Kidney (tissue), 22 donors: ENCODE measurements at places on chromosomes 1 and 21.
A peak's percentile ranks its signal among the peaks of the same experiment; 100 is the strongest.

- no peaks in the 10 kb centered on the region for H3K36me3 ChIP-seq
- no peaks in the 10 kb centered on the region for H3K27me3 ChIP-seq
- H3K27ac ChIP-seq = no peak overlapping the region
- DNase-seq = no peak
- H3K4me1 ChIP-seq = no peaks in the 10 kb centered on the region
- H3K4me3 ChIP-seq = no peak overlapping the region
These were observed 53.6 kb downstream of the KIF21B start for GRCh38 chr1:200969726-200970561.

DNA sequence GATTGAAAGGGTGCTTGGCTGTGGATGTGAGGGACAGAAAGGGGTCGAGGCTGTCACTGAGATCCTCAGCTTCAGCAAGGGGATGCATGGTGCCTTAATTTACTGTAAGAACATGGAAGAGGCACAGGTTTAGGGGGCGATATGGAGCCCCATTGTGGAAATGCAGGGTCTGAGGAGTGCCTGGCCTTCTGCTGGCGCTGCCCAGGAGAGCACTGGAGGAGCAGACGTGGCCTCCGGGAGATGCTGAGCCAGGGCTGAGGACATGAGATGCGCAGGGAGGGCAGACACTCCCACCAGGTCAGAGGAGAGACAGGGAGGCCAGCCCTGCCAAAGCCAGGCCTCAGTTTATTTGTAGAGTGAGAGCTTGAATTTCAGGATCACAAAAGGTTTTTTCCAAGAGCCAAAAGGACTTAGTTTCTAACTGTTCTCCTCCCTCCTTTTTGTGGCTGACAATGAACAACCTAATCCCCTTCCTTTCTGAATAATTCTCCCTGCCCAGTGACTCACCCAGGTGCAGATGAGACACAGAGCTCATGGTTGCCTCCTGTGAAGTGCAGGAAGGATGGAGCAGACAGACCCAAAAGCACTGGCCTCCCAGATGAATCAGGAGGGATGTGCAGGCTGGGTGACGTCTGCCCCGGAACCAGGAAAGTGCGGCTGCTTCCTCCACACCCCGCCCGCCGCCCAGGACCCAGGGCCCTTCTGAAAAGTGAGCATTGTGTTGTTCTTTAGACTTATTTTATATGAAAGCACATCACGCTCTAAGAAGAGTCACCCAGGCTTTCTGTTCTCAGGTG, 73.0 kb upstream of the TMPRSS2 start:
- no peak for DNase-seq
- no peaks in the 10 kb centered on the region for H3K36me3 ChIP-seq
- H3K27ac ChIP-seq = no peak overlapping the region
- no peaks in the 10 kb centered on the region for H3K4me1 ChIP-seq

GRCh38 chr1:100266741-100267140, 725 bp downstream of the RTCA start:
- H3K4me3 ChIP-seq = peak overlapping the region; percentile 92
- H3K36me3 ChIP-seq = peaks cover 9% of the 10 kb centered on the region
- no peak overlapping the region for H3K27ac ChIP-seq
- H3K27me3 ChIP-seq = no peaks in the 10 kb centered on the region
- DNase-seq = no peak

DNA sequence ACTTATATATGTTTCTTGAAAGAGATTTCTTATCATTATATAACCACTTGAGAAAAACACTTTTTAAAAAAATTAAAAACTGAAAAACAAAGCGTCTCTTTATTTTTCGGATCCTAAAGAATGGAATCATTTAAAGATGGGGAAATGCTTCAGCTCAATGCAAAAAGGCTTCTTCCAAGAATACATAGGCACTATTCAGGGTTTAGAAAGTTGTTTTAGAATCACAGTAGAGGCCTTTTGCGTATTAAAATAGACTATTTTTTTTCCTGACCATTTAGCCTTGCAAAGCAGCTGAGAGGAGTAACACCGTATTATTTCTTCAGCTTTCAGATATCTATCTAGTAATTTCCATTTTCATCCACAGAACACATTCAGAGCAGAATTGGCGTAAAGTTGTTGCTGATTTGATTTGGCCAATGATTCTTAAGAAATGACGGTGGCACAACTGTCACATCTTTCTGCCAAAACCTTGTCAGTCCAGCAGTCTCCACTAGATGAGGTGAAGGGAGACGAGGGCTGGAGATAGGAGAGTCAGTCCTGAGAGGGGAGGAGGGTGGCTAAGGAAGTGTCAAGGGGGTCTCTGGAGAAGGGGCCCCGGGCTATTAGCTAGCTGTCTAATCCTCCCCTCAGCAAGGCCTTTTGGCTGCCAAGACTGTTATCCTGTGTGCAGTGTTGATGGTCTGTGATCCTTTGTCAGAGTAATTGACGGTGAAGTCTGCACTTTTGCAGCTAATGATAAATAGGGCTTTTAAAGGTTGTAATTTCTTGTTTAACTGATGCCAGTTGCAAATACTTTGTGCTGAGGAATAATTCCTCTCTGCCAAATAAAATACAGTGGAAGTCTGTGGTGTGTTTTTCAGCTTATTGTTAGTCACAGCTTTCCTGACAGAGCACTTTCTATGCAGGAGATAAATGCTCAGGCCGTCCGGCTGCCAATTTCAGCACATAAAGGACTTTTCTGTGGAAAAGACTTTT, 34.7 kb downstream of the PRRX1 start:
- H3K4me3 ChIP-seq = no peak overlapping the region
- no peaks in the 10 kb centered on the region for H3K4me1 ChIP-seq
- DNase-seq = no peak
- H3K27me3 ChIP-seq = no peaks in the 10 kb centered on the region
- H3K36me3 ChIP-seq = no peaks in the 10 kb centered on the region

DNA sequence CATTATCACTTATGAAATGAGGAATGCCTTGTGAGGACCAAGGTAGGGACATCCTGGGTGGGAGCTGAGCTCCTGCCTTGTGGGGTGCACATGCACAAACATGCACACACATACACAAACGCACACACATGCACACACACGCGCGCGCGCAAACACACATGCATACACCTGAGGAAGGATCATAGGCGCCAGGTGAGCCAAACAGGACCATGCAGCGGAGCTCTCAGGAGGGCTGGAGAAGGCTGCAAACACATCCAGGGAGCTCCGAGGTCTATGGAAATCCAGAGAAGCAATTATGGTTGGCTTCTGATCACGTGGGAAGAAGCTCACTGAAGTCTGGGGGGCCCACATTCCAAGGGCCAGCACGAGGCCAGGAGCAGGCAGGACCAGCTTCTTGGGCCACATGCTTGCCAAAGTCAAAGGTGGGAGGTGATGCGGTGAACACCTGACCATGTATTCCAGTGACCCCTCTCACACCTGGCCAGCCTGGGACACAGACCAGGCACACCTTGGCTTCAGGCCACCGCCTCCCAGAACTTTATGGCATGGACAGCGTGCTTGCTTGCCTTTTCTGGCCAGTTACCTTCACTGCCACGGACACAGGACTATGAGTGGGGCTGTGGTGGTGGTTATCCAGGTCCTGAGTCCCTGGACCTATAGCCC, 13.6 kb downstream of the GPR137B start:
- H3K4me3 ChIP-seq = no peak overlapping the region
- DNase-seq = no peak
- H3K27ac ChIP-seq = no peak overlapping the region

- no peaks in the 10 kb centered on the region for H3K27me3 ChIP-seq
- no peak overlapping the region for H3K4me3 ChIP-seq
- H3K27ac ChIP-seq = no peak overlapping the region
These were observed 42.9 kb downstream of the SLX9 start for GRCh38 chr21:44982558-44983250.

- no peak overlapping the region for H3K4me3 ChIP-seq
- no peak for DNase-seq
- H3K27me3 ChIP-seq = no peaks in the 10 kb centered on the region
- H3K27ac ChIP-seq = no peak overlapping the region
- no peaks in the 10 kb centered on the region for H3K36me3 ChIP-seq
These were observed 8.9 kb downstream of the CD101 start for GRCh38 chr1:117010310-117010969.

- no peaks in the 10 kb centered on the region for H3K27me3 ChIP-seq
- no peak for DNase-seq
- no peak overlapping the region for H3K27ac ChIP-seq
- no peaks in the 10 kb centered on the region for H3K4me1 ChIP-seq
- no peak overlapping the region for H3K4me3 ChIP-seq
These were observed 144.9 kb downstream of the CD247 start for GRCh38 chr1:167373398-167373797.

DNA sequence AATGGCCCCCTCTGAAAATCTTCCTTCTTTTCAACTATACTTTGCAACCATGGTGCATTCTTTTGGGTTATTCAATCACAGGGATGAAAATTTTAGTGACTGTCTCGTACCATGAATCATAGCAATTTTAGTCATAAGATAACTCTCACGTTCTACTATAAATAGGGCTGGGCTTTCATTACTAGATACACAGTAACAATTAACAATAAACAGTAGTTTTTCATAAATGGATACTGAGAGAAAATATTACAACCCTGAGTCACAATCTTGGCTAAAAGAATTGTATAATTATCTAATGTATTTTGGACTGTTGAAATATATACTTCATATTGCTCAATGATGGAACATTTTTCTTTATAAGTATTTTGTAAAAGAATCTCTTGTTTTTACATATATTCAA, 96.1 kb downstream of the TEX35 start:
- no peaks in the 10 kb centered on the region for H3K27me3 ChIP-seq
- H3K4me1 ChIP-seq = no peaks in the 10 kb centered on the region
- no peak overlapping the region for H3K4me3 ChIP-seq
- H3K36me3 ChIP-seq = no peaks in the 10 kb centered on the region

- no peaks in the 10 kb centered on the region for H3K4me1 ChIP-seq
- H3K4me3 ChIP-seq = no peak overlapping the region
- no peak overlapping the region for H3K27ac ChIP-seq
- no peak for DNase-seq
- H3K36me3 ChIP-seq = no peaks in the 10 kb centered on the region
These were observed 665.7 kb downstream of the MRPL39 start for GRCh38 chr21:24941316-24942185.

DNA sequence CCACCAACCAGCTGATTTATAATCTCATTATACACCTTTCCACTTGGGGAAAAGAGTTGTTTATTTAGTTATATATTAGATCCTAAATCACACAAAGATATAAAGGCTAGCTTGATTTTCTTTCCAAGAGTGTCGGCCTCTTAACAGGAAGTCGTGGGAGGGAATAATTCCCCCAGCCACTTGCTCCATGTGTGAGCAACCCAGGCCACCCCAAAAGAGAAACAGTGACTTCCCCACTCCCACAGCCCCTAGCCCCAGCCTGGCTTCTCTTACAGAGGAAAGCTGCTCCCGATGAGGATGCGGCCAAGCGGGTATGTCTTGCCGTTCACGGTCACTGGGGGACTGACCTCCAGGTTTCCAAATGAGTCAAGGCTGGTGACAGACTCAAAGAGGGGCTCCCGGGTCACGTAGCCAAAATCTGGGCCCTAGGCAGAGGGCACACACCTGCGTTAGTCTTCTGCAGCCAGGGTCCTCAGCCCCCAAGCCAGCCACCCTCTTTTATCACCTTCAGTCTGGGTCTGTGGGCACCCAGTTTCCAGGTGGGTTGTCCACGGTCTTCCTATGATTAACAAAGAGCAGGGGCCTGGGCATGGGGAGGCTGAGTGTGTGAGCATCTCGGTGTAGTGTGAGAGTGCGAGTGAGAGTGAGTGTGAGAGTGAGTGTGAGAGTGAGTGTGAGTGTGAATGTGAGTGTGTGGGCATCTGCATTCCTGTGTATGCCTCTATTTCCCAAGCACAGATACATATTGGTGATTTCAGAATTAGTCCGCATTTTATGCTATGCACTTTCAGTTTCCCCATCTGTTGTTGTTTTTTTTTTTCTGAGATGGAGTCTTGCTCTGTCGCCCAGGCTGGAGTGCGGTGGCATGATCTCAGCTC, 25.4 kb upstream of the SDHB start:
- DNase-seq = peak; percentile 14
- no peaks in the 10 kb centered on the region for H3K36me3 ChIP-seq
- H3K4me1 ChIP-seq = no peaks in the 10 kb centered on the region

- H3K36me3 ChIP-seq = no peaks in the 10 kb centered on the region
- no peaks in the 10 kb centered on the region for H3K4me1 ChIP-seq
These were observed 112.1 kb upstream of the ARTN start for GRCh38 chr1:43821471-43821870.

- no peaks in the 10 kb centered on the region for H3K4me1 ChIP-seq
- no peaks in the 10 kb centered on the region for H3K27me3 ChIP-seq
- no peak overlapping the region for H3K27ac ChIP-seq
- no peak overlapping the region for H3K4me3 ChIP-seq
- DNase-seq = no peak
These were observed 267.7 kb downstream of the AKT3 start for GRCh38 chr1:243582326-243582725.

GRCh38 chr21:25942135-25942534, 207.4 kb downstream of the GABPA start:
- no peaks in the 10 kb centered on the region for H3K4me1 ChIP-seq
- no peak for DNase-seq
- no peaks in the 10 kb centered on the region for H3K27me3 ChIP-seq
- no peaks in the 10 kb centered on the region for H3K36me3 ChIP-seq
- H3K27ac ChIP-seq = no peak overlapping the region

GRCh38 chr1:211607754-211608473, 29.0 kb upstream of the SLC30A1 start:
- no peak for DNase-seq
- H3K4me3 ChIP-seq = no peak overlapping the region
- no peaks in the 10 kb centered on the region for H3K36me3 ChIP-seq
- H3K4me1 ChIP-seq = no peaks in the 10 kb centered on the region

GRCh38 chr1:173717238-173717637, 2.5 kb downstream of the KLHL20 start:
- H3K36me3 ChIP-seq = no peaks in the 10 kb centered on the region
- H3K27me3 ChIP-seq = no peaks in the 10 kb centered on the region
- H3K4me3 ChIP-seq = no peak overlapping the region
- peaks cover 2% of the 10 kb centered on the region for H3K4me1 ChIP-seq
- no peak overlapping the region for H3K27ac ChIP-seq
